ENCODE measurements at places on chromosomes 7 and 10.

DNA sequence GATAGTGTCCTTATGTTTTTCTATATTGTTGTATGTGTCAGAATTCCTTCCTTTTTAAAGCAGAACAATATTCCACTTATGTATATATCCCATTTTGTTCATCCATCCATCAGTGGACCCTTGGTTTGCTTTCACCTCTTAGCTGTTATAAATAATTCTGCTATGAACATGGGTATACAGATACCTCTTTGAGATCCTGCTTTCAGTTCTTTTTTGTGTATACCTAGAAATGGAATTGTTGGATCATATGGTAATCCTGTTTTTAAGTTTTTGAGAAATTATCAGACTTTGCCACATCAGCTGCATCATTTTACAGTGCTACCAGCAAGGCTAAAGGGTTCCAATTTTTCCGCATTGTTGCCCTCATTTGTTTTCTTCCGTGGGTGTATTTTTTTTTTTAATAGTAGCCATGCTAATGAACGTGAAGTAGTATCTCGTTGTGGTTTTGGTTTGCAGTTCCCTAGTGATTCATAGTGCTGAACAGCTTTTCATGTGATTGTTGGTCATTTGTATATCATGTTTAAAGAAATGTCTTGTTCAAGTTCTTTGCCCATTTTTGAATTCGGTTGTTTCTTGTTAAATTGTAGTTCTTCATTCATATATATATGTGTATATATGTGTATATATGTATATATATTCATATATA is 87.8 kb downstream of the LCOR start:
- DNase-seq: no peak

- DNase-seq: peak; percentile 21
Measured at GRCh38 chr10:43409385-43410109, 561 bp upstream of the HNRNPF start.

DNA sequence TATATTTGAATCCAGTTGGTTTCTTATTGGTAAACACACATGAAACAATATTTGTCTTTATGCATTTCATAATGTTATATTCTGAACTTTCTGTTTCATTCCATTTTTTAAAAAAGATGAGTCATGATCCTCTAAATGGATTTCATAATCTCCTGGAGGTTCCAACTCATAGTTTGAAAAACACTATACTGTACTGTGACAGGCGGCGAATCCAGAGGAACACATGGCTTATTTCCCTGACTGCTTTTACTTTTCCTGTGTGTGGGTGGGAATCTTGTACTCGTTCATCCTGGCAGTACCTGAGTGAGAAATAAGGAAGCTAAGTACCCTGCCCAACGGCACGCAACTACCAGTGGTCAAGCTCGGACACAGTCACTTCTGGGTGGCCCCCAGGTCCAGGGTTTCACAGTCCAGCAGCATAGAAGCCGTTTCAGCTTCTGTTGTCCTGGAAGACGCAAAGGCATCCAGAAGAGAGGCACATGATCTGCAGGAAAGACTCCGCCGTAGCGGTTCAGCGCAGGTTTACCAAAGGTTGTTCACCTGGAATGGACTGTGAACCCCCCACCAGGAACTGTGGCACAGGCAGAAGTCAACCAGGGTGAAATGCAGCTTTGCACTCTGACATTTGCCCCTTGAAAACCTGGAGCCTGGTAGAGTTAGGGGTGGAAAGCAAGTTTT is 117.7 kb downstream of the CCNY start:
- peak; percentile 60 for DNase-seq

- no peak for DNase-seq
Measured at GRCh38 chr7:29809533-29810155, 3.3 kb downstream of the WIPF3 start.
